Renal cortical epithelial cell (primary cell): ENCODE measurements at places on chromosomes 12 and 14.

DNA sequence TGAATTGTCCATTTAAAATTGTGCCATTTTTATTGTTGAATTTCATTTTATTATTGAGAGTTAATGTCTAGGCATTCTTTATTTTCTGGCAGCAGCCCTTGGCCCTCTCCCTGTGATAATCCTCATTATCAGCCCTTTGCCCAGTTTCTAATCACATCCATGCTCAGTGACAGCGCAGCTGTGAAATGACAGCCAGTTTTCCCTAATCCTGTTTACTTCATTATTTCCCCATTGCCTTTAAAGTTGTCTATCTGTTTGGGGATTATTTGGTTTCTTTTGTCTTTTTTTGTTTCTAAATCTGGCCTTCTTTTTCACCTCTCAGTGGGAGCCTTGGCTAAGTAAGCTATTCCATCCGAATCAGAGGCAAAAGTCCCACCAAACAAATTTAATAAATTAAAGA is 476.9 kb downstream of the SLC6A15 start:
- DNase-seq = no peak

DNA sequence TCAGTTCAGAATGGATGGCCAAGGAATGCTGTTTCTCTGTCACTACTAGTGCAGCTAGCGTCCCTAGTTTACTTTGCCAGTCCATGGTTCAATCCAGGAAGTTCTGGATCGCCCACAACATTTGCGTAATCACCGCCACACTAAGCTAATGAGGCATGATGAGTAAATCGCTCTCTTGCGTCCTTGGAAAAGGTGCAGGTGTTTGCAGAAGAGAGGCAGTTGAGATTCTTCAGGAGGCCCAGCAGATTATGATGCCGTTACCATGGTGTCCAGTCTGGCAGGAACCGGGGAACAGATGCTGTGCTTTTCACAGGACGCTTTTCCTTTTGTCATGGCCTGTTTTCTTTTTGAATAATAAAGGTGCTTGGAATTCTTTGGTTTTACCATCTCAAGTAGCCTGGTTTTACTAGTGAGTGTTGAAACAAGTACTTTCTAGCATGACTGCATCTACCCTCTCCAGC is 9.0 kb downstream of the TPH2 start:
- peak; percentile 93 for DNase-seq

DNA sequence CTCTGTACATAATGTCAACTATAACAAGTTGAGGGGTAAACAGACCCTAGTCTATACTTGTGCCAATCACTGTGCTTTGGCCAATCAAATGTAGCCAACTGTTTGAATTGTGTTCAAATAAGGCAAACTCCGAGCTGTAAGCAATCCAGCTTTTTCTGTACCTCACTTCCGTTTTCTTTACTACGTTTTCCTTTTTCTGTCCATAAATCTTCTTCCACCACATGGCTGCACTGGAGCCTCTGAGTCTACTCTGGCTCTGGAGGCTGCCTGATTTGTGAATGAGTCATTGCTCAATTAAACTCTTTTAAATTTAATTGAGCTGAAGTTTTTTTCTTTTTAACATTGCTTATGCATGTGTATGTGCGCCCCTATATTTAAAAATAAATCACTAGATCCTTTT is 29.7 kb downstream of the CLEC1A start:
- DNase-seq = no peak

GRCh38 chr12:9760120-9760519 is 581 bp downstream of the CD69 start:
- DNase-seq = no peak

- DNase-seq = no peak
These were observed 220.8 kb downstream of the ITPR2 start for GRCh38 chr12:26612203-26612602.

DNA sequence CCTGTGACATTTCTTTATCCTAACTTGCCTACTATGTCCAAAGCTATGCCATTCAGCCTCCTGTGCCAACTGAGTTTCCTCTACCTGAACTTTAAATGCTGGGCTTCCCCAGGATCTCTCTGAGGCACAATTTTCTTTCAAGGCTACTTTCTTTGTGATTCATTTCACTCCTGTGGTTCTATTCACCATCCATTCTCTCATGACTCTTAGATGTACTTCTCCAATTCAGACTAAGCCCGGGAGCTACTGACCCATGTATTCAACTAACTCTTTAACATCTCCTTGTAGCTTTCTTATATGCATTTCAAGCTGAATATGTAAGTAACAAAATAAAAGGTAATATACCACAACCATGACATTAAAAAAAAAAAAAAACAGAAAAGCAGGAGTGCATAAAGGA is 738.9 kb upstream of the USP15 start:
- no peak for DNase-seq

DNA sequence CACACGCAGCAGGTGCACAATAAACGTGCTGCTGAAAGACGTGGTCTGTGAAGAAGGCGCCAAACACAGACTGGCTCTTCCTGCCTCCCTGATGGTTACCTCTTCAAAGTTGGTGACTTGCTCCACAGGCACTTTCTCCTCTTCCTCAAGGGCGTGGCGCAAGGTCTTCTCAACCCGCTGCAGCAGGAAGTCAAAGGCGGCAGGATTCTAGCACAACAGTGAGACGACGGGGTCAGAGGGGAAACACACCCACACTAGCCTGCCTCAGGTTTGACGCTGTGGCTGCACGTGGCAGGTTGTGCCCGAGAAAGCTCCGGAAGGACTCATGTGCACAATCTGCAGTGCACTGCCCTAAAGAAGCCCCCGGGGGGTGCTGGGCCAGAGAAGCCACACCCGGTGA is 15.0 kb downstream of the POLE start:
- no peak for DNase-seq

- DNase-seq = no peak
These were observed 8.3 kb downstream of the PROX2 start for GRCh38 chr14:74867673-74868072.

DNA sequence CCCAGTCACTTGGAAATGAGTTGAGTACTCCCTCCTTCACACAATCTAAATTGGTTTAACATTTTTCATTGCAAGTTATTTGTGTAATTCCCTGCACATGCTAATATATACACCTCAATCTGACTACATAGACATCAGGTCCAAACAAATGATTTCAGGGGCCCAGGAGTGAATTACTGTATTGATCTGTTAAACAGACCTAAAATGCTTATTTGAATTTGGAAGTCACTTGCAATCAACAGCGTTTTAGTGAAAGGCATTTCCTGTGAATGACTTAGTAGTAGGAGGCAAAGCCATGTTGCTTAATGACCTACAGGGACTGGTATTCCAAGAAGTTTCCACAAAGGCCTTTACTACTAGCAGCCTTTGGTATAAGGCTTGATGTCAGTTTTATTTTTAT is 22.6 kb upstream of the SLC15A5 start:
- no peak for DNase-seq

- DNase-seq = peak; percentile 67
These were observed 108.4 kb downstream of the EMP1 start for GRCh38 chr12:13304924-13305323.

DNA sequence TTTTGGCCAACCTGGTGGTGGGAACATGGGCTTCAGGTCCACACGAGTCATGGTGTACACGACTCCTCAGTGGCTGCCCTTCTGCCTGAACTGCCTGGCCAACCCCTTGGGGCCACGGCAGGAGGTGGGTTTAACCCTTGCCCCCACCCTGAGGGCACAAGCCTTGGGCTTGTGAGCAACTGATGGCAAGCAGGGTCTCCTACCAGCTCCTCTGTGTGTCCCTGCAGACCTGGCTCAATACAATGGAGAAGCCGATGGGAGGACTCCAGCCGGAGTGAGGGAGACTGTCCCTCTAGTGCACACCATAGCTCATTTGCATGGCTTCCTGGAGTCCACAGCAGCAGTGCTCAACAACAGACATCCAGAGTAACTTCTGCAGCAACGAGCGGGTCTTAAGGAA is 28.0 kb downstream of the JAG2 start:
- DNase-seq = no peak

GRCh38 chr14:23615856-23616255 is 20.3 kb upstream of the DHRS2 start:
- DNase-seq = no peak

DNA sequence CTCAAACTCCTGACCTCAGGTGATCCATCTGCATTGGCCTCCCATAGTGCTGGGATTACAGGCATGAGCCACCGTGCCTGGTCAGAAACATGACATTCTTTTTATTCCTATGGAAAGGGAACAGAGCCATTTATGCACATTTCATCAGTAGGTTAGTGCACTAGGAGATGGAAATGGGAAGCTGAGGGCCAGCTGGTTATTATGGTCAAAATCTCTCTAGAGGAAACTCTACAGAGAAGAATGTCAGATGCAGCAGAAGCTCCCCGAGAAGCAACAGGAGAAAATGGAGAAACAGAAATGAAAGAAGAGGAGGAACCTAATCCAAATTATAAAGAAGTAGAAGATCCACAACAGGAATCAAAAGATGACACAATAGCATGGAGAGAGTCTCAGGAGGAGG is 2.7 kb downstream of the CFAP251 start:
- DNase-seq = no peak

- peak; percentile 22 for DNase-seq
These were observed 97.9 kb downstream of the ARMH4 start for GRCh38 chr14:58054100-58054499.

DNA sequence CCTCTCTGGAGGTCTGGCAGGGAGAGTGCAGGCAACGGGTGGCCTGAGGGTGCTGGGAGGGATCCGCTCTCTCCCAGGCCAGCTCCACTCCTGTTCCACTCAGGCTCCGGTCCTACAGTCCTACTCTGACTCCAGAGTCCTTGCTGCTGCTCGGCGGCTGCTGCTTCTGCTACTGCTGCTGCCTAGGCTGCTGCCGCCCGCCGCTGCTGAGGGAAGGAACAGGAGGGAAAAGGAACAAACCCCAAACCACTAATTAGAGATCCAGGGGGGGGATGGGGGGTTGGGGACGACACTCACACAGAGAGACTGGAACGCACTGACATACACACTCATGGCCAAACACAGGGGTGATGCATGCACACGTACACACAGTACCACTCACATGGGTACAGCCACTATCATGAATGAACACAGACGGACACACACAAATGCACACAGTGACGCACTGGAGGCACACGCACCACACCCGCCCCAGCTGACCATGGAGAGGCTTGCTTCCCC is at the start of gene SP7:
Gene SP7 (minus strand): TSS at position 174 of the 501 bp plus-strand sequence. CDS start 708 bp downstream, outside the sequence.
- no peak for DNase-seq

- no peak for DNase-seq
These were observed 28.8 kb upstream of the HIGD1C start for GRCh38 chr12:50923361-50924130.

GRCh38 chr12:5172886-5173285 is 129.2 kb downstream of the KCNA5 start:
- DNase-seq = no peak

DNA sequence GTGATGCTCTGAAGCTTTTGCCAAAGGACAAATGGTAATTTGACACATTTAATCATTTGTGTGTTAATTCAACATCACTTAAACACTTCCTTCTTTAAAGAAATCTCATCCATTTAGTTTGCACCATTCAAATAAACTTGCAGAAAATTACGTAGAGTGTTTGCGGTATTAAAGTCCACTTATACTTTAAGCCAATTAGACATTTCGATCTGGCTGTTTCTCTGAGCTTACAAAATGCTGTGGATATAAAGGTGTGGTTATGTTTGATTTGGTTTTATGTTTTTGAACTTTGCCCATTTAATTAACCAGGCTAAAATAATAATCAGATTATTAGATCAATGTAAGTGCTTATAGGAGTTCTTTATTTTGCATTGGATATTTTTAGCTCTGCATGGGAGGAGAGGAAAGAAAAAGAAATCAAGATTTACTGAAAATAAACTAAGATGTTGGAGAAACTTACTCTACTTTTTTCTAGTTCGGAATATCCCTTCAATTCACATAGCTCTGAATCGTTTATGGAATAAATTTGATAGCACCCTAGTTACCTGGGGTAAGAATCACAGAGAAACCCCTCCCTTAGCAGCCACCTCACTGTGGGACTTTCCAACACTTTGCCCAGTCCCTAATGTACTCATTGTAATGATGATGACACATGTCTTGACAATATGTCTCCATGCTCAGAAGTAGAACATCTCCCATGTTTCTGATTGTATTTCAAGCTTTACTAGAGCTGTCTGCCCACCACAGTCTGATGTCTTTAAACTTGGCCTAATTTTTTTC is 268.0 kb downstream of the BTG1 start:
- DNase-seq = no peak

DNA sequence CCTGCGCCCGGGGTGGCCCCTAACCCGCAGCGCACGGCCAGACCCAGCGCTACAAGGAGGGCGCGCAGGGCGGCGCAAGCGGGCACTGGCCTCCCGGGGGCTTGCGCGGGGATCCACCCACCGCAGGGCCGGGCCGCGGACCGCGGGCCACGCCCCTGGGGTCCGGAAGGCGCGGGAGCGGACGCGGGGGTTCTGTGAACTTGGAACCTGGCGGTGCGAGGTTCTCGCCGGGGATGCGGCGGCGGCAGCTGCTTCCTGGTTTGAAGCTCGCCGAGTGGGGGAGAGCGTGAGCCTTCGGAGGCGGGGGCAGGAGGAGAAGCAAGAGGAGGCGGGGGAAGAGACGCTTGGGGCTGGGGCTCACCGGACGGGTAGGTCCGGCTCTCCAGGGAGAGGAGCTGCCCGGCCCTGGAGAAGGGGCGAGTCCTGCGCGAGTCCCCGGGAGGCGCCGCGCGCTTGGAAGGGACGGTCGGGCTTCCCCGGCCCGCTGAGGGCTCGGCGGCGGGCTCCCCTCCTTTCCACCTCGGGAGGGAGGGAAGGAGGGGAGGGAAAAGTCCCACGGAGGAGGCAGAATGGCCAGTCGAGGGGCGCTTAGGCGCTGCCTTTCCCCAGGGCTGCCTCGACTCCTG is at the start of gene PRKCH:
Gene PRKCH (plus strand): TSS at position 195 of the 626 bp plus-strand sequence. CDS start 523 bp downstream, outside the sequence.
- DNase-seq = peak; percentile 15

- DNase-seq = no peak
These were observed 8.1 kb downstream of the RTL1 start for GRCh38 chr14:100895411-100895810.

DNA sequence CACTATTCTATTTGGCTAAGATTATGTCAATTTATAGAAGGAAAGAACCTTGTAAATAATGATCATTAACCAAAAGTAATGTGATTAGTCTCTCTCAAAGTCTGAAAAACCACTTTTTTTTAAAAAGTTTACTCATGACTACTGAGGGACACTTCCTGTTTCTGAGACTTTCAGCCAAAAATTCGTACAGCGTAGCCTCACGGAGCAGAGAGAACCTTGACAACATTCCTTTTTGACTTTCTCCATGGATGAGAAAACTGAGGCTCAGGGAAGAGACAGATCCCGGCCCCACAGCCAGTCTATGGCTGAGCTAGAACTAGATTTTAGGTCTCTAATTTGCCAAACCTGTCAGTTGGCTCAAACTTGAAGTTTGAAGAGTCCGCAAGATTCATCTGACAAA is 68.2 kb downstream of the DAD1 start:
- peak; percentile 33 for DNase-seq

DNA sequence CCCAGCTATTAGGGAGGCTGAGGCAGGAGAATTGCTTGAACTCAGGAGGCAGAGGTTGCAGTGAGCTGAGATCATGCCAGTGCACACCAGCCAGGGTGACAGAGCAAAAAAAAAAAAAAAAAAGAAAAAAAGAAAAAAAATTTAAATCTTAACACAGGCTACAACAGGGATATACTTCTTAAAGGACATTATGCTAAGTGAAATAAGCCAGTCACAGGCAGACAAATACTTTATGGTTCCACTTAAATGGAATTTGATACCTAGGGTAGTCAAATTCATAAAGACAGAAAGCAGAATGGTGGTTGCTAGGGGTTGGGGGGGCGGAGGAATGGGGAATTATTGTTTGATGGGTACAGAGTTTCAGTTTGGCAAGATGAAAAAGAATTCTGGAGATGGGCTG is 14.8 kb upstream of the PPTC7 start:
- DNase-seq = no peak

GRCh38 chr14:103905842-103906456 is 22.3 kb upstream of the TDRD9 start:
- no peak for DNase-seq

GRCh38 chr12:102799229-102799628 is 117.8 kb downstream of the PAH start:
- no peak for DNase-seq
